ENCODE measurements at places on chromosomes 5 and 9.

DNA sequence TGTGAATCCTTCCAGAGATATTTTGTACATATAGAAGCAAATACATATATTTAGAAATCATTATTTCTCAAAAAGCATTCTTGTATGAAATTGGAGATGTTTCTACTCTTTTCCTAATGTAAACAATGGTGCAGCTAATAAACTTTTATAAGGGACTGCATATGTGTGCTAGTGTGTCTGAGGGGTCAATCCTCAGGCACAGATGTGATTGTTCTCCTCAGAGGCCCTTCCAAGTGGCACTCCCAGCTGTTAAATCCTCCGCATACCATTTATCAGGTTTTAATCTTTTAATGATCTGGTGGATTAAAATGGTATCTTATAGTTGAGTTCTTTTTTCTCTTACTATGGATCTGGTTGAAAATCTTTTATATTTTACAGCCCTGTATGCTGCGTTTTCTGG is 5.6 kb upstream of the OMD start:
- DNase-seq: no peak

DNA sequence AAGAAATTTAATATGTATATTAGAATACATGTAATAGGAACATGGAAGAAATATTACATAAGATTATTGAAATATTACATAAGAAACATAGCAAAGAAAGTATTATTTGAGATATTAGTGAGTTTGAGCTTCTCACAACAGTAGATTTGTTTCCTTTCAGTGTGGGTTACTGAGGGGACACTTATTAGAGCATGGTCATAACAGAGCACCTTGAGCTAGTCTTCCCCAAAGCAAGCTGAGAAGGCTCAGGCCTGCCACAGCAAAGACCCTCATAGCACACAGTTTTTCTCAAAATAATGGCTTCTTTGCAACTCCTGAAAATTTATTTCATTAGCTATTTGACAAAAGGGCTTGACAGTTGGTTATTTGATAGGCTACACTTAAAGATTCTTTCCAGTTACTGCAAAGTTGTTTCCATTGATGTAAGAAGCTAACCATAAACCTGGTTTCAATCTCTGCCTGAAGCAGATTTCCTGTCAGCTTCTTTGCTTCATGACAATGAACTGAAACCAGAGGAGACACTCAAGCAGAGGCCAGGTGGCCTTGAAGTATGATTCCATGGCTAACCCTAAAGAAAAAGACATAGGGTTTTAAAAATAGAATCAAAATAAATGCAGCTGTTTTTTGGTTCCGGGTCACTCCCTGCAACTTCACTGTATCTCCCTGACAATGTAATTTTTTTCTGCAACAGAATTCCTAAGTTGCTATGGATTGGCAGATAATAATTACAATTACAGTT is 68.6 kb downstream of the ERMP1 start:
- DNase-seq: no peak

- no peak for DNase-seq
Observed at GRCh38 chr9:70036641-70037040, 7.0 kb upstream of the MAMDC2 start.

GRCh38 chr9:129338724-129339430 is 160.8 kb upstream of the IER5L start:
- DNase-seq: no peak

DNA sequence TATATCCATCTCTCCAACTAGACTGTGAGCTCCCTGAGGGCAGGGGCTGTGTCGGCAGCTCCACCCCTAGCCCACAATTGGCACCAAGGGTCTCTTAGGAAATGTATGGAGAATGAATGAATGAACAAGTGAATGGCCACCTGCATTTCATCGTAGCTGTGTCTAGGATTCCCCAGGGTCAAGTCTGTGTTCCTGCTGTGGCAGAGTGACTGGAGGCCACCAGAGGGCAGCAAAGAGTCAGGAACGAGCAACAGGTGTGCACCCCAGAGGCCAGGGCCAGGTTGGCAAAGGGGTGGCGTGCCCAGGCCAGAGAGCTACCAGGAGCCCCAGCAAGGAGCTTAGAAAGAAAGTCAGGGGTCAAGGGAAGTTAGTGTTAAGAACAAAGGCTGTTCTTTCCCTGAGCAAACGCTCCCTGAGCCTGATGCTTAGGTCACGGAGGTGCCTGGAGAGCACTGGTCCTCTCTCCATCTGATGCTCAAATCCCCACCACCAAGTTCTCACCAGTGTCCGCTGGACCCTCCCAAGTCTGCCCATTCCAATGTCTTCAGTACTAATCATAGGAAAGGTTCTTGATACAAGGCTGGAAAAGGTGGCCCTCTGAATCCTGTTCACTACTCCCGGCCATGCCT is 160.7 kb downstream of the PAX5 start:
- DNase-seq: no peak

- no peak for DNase-seq
Observed at GRCh38 chr5:82894716-82895115, 182.5 kb downstream of the TMEM167A start.

DNA sequence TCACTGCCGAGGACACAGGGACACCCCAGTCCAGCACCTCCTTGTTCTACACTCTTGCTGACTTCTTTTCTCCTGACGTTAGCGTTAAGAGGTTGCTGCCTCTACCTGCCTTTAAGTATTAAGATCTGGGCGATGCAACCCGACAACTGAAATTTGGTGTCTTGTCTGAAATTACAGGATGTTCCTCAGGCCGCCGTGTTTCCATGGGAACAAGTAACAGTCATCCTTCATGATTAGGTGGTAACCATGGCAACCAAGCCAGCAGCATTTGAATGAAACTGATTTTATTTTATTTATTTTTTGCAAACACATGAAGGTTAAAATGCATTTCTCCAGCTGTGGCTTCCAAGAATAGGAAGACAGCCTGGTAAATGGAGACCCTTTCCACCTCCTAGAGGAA is 20.8 kb downstream of the DAB2IP start:
- no peak for DNase-seq

DNA sequence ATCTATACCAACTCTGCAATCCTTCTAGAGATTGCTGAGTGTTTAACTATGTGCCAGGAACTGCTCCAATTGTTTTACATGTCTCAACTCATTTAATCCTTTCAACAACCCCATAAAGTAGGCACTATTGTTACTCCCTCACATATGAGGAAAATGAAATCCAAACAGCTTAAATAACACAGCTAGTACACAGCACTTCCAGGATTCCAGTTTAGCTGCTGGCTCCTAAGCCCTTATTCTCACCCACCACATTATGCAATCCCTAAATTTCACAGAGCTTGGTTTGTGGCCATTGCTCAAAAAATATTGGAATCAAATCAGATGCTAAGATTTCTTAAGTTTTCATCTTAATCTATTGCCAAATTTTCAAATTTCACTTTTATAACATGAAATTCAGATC is 84.9 kb downstream of the PRELID2 start:
- no peak for DNase-seq

DNA sequence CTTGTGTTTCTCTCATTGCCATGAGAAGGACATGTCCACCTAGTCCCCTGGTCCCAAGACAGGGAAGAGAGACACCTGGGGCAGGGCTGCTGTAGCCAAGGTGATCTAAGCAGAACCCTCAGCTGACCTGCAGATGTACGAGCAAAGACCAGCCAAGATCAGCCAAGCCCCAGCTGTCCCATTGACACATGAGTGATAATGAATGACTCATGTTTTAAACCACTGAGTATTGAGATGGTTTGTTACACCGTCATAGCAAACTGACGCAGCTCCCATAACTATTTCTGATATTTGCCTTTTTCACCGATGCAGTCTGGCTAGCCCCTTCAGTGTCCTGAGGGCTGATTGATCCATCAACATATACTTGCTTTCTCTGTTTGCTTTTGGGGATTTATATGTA is 6.7 kb downstream of the OR1K1 start:
- DNase-seq: no peak

DNA sequence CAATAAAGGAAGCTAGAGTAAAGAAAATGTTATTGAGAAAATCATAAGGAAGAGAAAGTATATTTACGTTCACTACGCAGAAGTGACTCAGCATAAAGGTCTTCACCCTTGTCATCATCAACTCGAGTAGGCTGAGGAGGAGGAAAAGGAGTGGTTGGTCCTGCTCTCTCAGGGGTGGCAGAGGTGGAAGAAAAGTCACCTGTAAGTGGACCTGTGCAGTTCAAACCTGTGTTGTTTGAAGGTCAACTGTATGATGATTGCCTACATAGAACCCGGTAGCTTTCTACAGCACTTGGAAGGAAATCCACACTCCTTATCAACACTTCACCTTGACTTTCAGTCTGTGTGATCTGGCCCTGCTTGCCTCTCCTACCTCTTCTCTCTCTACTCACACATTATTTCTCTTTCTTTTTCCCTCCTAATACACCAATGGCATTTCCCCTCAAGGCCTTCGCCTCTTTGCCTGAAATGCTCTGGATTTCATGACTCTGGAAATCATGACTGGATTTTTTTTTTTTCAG is 109.3 kb upstream of the CPEB4 start:
- DNase-seq: no peak

- DNase-seq: no peak
Observed at GRCh38 chr5:172565455-172565854, 75.6 kb upstream of the NEURL1B start.

GRCh38 chr9:69195668-69196067 is 21.6 kb downstream of the TJP2 start:
- DNase-seq: no peak

- DNase-seq: no peak
Observed at GRCh38 chr9:78026416-78026815, 5.2 kb downstream of the GNAQ start.

DNA sequence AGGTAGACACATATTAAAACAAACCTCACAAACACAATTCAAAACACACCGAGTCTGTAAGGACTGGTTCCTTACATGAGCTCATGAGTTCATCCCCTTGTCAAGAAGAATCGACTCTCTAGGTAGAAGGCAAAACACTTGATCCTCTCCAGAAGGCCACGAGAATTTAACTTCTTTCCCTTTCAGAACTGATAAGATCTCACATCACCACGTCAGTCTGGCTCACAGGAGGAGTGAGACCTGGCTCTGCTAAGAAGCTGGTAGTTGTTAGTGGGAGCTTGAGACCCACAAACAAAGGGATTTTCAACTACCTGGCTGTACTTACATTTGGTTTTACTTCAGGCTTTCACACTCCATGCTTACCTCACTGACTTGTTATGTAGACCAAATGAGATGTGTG is 459.2 kb downstream of the ARHGEF28 start:
- DNase-seq: no peak

GRCh38 chr9:134344068-134344799 is 18.0 kb downstream of the RXRA start:
- no peak for DNase-seq

DNA sequence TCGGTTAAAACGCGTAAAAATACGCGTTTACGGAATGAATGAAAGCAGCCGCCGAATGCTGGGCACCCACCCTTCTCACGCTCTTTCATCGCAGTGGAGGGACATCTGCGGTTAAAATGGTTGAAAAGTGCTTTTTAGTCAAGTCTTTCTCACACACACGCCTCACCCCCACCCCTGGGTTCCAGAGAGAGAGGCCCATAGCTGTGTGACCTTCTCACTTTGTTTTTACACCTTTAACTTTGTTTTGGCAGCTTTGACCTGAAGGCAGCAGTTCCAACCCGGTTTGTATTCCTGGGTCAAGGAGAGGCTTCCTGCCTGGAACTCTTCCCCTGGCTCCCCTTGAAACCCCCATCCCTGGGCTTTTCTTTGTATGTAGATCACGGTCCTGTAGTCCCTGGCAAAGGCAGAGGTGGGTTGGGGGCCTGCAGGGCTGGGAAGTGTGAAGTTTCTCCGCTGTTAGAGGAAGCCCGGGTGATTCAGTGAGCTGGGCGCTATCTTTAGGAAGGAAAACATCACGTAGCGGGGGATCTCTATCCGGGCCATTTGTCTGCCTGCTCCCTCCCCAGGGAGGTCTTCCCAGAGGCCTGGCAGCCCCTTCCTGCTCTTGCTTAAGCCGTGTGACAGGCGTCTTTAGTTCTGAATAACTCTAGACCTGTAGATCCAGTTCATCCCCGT is 29.6 kb downstream of the SPRY4 start:
- DNase-seq: no peak

- no peak for DNase-seq
Observed at GRCh38 chr5:146565764-146566367, 49.9 kb upstream of the GPR151 start.

GRCh38 chr9:29006628-29007027 is 1433.3 kb upstream of the C9orf72 start:
- DNase-seq: no peak

DNA sequence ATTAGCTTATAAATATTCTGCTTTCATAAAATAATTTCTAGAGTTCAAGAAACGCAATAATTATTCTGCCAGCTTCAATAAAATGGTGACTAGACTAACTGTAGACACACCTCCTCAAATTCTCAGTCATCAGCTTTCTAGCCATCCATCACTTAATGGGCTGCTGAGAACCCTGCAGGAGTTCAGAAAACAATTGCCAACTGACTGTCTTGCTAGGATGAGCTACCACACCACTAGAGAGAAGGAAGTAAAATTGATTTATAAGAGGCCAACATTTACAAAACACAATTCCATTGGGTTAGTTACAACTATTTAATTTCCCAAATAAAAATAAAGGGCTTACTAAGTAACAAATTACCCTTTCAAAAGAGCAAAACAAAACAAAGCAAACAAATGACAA is 126.5 kb upstream of the PAPPA start:
- DNase-seq: no peak

DNA sequence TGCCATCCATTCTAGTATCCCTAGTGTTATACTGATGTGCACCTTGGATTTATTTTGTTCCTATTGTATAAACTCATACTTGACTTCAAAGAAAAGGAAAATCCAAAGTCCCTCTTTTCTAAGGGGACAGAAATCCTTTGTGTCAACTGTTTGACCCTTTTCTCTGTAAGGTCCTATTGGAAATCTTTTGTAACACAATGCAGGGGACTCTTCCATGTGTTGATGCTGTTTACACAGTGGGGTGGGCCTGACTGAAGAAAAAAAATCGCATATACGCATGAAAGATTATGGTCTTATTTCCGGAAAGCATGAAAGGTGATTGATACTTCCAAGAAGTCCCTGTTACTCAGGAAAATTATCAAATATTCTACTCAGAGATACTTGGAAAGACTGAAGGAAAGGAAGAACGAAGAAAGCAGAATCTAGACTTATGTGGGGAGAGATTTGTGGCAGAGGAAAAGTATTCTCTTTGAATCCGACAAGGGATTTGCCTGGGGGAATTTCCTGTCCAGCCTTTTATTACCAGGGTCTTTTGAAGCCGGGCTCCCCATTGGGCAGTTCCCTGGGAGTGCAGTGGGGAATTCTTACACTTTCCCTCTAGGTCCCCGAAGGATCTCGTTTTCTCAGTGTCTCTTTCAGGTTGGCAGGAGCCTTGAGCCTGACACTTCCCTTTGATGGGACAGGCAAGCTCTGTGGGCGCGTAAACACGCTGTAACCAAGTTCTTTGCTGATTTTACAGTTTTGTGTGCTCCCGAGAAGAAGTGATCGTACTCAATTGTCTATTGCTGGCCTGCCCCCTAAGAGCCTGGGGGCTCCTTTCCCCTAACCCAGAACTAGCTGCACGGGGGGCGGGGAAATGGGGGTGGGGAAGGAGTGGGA is 779 bp upstream of the VCAN start:
- no peak for DNase-seq

- no peak for DNase-seq
Observed at GRCh38 chr5:140595538-140596300, 31.1 kb downstream of the SLC35A4 start.

- DNase-seq: no peak
Observed at GRCh38 chr5:78103232-78103918, 191.1 kb downstream of the AP3B1 start.

GRCh38 chr9:98974994-98975712 is 31.4 kb downstream of the COL15A1 start:
- DNase-seq: no peak

GRCh38 chr5:147826361-147826760 is 5.1 kb downstream of the SPINK1 start:
- no peak for DNase-seq

GRCh38 chr9:116020146-116020545 is 133.4 kb upstream of the PAPPA start:
- no peak for DNase-seq
